ENCODE measurements at places on chromosomes 6 and 20.

GRCh38 chr6:39821046-39821740, 29.0 kb downstream of the DAAM2 start:
- no peak for DNase-seq

DNA sequence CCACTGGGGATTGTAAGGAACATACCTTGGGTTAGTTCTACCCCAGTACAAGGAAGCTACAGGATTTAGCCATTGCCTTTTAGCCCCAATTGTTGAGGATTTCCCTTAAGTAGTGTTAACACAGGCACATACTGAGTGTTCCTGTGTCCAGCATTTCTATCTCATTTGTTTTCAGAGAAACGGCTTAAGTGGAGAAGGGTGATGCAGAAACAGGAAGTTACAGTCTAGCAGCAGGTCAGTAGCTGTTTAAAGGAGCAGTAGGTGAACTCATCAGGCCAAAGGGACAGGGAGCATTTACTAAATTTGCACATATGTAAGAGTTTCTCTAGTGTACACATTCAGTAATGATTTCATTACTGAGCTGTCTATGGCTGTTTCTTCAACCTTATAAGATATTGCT, 644.2 kb upstream of the GJE1 start:
- no peak for DNase-seq

DNA sequence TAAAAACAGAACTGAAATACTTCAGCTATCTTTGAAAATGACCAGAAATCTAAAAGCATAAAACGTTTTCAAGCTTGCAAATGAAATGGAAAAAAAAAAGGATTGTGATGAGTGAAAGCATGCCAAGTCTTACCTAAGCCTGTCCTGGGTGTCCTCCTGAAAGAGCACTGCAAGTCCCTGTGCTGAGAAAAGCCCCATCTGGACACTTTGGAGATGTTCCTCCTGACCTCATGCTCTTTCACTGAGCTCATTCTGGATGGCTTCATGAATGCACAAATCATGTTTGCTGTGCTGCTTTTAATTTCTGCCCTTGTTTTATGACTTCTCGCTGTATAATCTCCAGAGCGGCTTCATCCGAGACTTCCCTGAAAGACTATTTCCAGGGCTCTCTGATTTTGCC, 136.0 kb downstream of the SOD2 start:
- DNase-seq = no peak

DNA sequence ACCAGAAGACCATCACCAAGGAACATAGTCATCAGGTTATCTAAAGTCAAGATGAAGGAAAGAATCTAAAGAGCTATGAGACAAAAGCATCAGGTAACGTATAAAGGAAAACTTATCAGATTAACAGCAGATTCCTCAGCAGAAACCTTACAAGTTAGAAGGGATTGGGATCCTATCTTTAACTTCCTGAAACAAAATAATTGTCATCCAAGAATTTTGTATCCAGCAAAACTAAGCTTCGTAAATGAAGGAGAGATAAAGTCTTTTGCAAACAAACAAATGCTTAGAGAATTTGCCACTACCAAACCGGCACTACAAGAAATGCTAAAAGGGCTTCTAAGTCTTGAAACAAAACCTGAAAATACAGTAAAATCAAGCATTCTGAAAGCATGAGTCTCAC, 71.0 kb downstream of the HECA start:
- no peak for DNase-seq
